Left cardiac atrium (tissue), 4 donors: ENCODE measurements at places on chromosomes 7 and 10. TPM values are rescaled to one million over a fixed set of nuclear protein-coding genes. Genes with fewer than 3 reads are reported as not detected.

DNA sequence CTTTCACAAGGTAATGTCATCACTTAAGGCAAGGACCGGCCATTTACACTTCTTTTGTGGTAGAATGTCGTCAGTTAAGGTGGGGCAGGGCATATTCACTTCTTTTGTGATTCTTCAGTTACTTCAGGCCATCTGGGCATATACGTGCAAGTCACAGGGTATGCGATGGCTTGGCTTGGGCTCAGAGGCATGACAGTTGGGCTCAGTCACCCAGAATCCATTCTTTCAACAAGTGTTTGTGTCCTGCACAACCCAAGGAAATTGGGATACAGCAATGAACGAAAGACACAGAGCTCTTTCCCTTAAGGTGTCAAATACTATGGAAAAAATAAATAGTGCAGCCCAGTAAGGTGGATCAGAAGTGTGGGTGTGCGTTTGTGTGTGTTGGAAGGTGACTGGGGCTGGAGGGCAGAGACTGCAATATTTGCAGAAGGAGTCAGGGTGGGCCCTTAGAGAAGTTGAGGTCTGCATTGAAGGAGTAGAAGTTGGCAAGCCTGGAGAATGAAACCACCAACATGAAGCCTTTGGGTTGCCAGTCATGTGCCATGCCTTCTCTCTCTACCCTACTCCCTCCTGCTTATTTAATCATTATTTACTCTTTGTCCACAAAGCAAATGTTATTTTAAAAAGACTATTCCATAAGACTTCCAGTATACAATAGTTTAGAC lies 222.8 kb upstream of the PRKCQ start:
- no peak for DNase-seq

DNA sequence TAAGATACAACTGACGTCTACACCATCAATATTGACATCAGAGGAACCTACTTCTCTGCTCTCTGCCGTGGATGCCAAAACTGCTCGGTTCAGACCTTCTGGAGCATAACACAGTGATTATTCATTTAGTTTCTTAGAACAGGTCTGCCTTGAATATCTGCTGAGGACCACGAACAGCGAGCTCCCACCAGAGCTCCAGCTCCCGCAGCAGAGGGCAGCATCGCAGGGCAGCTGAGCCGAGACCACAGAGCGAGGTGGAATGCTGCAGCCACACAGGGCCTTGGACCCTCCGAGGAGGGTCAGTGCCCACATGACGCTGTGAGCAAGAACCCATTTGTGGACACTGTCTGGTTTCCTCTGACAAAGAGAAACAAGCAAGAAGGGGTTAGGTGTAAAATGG lies 6.8 kb downstream of the VIPR2 start:
- no peak for DNase-seq

GRCh38 chr7:108634036-108634435 lies 64.4 kb downstream of the DNAJB9 start:
- no peak for DNase-seq

HOXA11 gene
- not detected for total RNA-seq

GRCh38 chr10:81135851-81136250 lies 598.1 kb downstream of the SH2D4B start:
- DNase-seq, result no peak

TMEM229A gene
- total RNA-seq, result not detected

DNA sequence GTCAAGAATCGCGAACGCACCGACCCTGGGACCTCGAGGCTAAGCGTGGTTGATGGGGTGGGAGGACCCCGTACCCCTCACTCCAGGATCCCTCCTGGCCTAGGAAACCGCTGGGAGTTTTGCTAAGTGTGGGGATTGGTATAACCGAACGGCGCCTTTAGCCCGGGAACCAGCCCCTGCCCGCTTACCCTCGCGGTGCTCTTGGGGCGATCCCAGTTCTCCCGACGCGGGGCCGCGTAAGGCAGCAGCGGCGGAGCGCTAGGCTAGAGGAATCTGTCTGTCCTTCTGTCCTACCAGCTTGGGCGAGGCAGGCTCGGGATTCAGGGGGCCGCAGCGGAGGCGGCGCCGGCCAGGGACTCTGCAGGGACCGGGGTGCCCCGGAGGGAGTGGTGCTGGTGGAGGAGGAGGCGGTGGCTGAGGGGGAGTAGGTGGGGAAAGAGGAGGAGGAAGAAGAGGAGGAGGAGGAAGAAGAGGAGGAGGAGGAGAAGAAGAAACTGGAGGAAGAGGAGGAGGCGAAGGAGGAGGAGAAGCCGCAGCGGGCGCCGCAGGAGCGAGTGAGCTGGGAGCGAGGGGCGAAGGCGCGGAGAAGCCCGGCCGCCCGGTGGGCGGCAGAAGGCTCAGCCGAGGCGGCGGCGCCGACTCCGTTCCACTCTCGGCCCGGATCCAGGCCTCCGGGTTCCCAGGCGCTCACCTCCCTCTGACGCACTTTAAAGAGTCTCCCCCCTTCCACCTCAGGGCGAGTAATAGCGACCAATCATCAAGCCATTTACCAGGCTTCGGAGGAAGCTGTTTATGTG lies 439 bp upstream of the EMX2 start:
- peak; percentile 44 for DNase-seq

- DNase-seq, result no peak
Observed at GRCh38 chr10:62085404-62085803, 183.2 kb downstream of the RTKN2 start.

- DNase-seq, result no peak
Observed at GRCh38 chr7:137977173-137977572, 24.7 kb downstream of the CREB3L2 start.

MSMB gene
- total RNA-seq, result not detected

- peak; percentile 9 for DNase-seq
Observed at GRCh38 chr7:61576-62360, 130.6 kb upstream of the FAM20C start.

DNA sequence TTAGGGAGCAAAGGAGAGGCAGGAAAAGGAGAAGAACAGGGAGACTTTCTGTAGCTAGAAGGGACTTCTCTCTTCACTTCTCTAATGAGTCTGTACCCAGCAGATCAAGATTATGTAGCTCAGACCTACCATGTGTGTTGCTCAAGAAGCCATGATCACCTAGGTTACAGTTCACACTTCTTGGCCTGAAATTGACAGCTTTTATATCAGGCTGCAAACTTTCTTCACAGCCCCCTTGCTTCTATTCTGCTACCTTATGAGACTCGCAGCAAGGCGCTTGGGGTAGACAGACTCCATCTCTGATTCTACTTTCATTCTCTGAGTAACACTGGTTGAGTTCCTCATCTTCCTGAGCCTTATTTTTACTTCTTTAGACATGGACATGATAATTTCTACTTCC lies 19.6 kb upstream of the GIMAP2 start:
- no peak for DNase-seq

GRCh38 chr10:114905450-114905849 lies 32.5 kb upstream of the TRUB1 start:
- no peak for DNase-seq

DNA sequence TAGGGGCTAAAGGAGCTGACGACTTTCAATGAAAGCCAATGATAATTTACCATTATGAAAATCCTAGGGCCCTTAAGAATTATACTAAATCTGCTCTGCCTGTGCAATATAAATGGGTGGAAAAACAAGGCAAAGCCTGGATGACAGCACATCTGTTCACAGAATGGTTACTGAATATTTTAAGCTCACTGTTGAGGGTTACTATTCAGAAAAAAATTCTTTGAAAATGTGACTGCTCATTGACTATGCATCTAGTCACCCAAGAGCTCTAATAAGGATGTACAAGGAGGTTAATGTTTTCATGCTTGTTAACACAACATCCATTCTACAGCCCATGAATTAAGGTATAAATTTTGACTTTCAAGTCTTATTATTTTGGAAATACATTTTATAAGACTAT lies 8.9 kb downstream of the DKK1 start:
- no peak for DNase-seq

DNA sequence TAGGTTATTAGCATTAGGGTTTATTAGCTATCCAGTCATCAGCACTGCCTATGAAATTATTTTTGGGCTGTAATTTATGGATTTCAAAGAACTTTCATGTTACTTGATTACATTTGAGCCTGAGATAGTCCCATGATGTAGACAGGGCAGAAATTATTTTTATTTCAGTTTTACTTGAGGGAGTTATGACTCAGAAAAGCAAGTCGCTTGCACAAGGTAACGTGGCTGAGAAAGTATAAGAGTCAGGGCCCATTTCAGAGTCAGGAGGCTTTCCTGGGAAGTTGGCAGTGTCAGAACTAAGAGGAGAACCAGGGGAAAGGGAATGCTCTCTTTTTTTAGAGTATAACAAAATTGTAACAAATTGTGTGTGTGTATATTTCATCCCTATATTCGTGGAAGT lies 16.5 kb downstream of the GATA3 start:
- no peak for DNase-seq

GRCh38 chr10:83492004-83492403 lies 647.3 kb upstream of the GHITM start:
- DNase-seq, result no peak

DNA sequence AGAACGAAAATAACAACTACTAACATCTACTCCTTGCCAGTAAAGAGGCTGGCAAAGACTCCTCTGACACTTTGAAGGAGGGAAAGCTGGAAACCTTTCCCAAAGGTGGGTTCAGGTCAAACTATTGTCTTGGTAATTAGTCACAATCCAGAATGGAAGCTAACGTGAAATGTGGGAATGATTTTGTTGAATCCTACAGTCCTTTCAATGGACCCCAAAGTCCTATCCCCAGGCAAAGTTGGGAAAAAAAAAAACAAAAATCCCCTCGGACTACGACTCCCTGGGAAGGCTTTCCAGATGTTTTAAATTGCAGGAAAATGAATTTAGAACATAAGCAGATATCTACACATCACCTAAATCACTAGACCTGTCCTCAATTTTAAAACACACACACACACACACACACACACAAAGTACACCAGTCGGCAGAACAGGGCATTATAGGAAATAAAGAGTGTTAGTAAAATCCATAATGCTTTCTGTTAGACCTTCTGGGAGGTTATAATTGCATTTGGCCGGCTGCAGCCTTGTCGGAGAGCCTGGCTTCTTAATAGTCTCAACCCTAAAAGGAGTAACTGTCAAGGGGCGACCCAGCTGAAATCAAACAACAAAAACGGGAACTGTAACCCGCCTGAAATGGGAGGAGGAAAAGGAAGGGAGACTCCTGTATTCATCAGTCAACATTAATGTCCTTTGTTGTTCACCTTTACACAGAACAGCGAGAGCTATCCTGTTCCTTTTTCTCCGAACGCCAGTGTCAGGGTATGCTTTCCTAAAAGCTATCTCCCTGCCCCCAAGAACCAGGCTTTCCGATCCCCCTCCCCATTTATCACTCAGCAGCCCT lies 1.5 kb downstream of the DOCK4 start:
- DNase-seq, result no peak

MYO1G gene
- total RNA-seq, result 3.5 TPM

MLXIPL gene
- total RNA-seq, result 29.1 TPM

DNA sequence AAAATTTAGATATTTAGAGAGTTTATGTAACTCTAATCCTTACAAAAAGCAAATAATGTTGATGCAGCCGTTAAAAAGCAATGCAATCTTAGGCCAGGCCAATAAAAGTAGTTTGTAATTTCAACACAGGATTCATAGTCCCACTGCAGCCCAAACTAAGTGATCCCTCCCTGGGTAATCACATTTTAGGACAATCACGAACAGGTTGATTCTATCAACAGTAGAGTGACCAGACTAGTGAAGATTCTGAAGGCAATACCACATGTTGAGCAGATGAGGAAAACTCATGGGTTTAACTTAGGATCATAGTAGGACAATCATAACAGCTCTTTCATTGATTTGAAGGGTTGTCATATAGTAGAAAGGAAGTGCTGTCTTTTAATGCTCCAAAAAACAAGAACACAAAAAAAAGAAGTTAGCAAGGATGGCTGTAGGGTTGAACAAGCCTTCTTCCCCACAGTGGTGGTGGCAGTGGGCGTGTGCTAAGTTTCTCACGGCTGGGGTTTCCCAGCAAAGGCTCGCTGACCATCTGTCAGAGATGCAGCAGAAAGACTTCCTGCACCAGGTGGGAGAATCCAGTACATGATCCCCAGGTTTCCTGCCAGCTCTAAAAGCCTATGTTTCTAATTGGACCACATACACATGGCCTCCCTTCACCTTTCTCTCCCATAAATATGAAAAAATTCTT lies 212.2 kb downstream of the CHRM2 start:
- no peak for DNase-seq

GRCh38 chr7:154748089-154748786 lies 254.7 kb downstream of the PAXIP1 start:
- no peak for DNase-seq

PTF1A gene
- total RNA-seq, result not detected

GSAP gene
- total RNA-seq, result 10.3 TPM

IMMP2L gene
- total RNA-seq, result 9.9 TPM

GRCh38 chr10:77297393-77297739 lies 340.2 kb downstream of the KCNMA1 start:
- no peak for DNase-seq

DNA sequence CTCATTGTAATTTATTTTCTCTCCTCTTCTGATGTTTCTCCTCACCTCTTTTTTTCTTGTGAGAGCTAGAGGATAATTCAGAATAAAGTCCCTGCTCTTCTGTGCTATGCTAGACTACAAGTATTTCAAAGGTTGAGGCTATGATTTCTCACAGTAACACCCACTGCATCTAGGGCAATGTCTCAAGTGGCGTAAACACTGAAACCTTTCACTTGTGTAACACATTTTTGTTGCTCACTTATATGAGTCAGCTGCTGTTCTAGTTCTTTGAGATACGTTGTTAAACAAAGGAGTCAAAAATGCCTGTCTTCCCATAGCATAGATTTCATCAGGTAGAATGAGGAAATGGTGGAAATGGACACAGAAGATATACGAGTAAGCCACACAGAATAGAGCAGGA lies 305.1 kb upstream of the PITRM1 start:
- no peak for DNase-seq

DNA sequence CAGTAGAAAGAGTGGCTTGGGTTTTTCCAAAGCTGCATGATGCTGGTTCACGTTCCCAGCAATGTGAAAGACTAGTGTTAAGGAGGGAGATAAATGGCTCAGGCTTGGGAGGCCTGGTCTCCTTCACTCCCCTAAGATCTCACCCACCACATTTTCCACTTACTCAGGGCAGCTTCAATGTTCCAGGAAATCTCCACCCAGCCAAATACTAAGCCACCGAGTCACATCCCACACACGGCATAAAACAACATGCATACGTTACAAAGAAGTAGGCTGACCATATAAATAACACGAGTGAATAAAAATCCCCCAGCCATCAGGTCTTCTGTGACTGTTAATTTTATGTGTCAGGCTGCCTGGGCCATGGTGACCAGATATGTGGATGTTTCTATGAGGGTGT lies 303.5 kb downstream of the SFMBT2 start:
- DNase-seq, result no peak

GRCh38 chr10:29317423-29318021 lies 28.7 kb downstream of the LYZL1 start:
- DNase-seq, result no peak

AASS gene
- 15.0 TPM for total RNA-seq
